ENCODE measurements at places on chromosomes 6 and 20. TPM values are rescaled to one million over a fixed set of nuclear protein-coding genes. Genes with fewer than 3 reads are reported as not detected.

DNA sequence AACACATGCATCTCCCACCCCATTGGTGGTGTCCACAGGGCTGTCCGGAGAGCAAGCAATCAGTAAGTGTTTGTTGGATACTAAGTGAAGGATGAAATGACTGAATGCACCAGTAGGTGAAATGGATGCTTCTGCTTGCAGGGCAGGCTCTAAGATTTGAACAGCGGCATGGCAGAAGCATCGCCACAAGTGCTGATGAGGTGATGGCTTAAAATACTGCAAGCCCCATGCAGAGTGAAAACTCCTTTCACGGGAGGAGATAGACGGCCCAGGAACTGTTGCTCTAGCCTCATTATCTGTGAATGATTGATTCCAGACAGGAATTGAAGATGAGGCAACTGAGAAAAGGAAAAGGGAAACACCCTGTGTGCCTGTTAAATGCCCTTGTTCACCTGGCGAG is 158.9 kb downstream of the LY86 start:
- H3K36me3 ChIP-seq = no peaks in the 10 kb centered on the region
- no peak overlapping the region for H3K27ac ChIP-seq
- peaks cover 28% of the 10 kb centered on the region for H3K4me1 ChIP-seq
- peaks cover 2% of the 10 kb centered on the region for H3K27me3 ChIP-seq

- H3K4me3 ChIP-seq = peak overlapping the region; percentile 73
- no peak for DNase-seq
- no peak overlapping the region for H3K27ac ChIP-seq
- no peaks in the 10 kb centered on the region for H3K36me3 ChIP-seq
These were observed 524 bp upstream of the NOL4L start for GRCh38 chr20:32585586-32586127.

DNA sequence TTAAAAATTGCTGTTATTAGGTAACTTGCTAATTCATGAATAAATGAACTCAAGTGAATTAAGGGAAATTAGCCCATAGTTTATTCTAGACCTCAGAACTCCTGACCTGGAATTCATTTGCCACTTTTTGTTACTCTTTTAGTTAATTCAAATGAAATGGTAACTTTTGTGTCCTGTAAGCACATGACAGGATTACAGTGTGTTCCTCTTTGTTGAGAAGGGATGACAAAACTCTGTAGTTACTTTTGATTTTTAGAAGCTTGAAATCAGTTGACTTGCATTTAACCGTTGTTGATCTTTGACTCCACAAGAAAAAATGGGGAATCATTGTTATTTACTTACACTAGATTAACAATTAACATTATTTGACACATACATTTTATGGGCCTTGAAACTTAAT is 6.2 kb downstream of the SLC9A8 start:
- H3K4me1 ChIP-seq = peaks cover 49% of the 10 kb centered on the region
- H3K36me3 ChIP-seq = peaks cover 43% of the 10 kb centered on the region
- H3K27me3 ChIP-seq = no peaks in the 10 kb centered on the region
- no peak overlapping the region for H3K27ac ChIP-seq
- H3K4me3 ChIP-seq = no peak overlapping the region

Gene IRF4
- total RNA-seq = not detected

Gene SRC
- 32.7 TPM for total RNA-seq
